ENCODE measurements at places on chromosomes 3 and 15. TPM values are rescaled to one million over a fixed set of nuclear protein-coding genes. Genes with fewer than 3 reads are reported as not detected.

DNA sequence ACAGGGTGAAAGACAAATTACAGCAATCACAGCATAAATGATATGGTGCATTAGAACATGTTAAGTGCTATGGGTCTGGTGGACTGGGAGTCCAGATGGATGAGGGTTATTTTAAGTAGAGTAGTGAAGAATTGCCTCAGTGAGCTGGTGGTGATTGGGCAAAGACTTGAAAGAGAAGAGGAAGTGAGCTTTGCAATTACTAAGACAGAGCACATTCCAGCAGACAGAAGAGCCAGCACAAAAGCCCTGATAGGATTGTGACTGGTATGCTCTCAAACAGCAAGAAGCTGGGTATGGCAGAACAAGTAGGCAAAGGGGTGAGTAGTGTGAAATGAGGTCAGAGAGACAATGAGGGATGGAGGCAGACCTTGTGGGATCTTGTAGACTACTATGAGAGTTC, 2.1 kb upstream of the ACKR4 start:
- no peak for DNase-seq

- DNase-seq: no peak
Measured at GRCh38 chr3:81829937-81830336, 68.5 kb upstream of the GBE1 start.

- DNase-seq: no peak
Measured at GRCh38 chr15:100544338-100544841, 15.6 kb upstream of the CERS3 start.

- DNase-seq: no peak
Measured at GRCh38 chr3:117519776-117520175, 810.2 kb downstream of the TUSC7 start.

- DNase-seq: no peak
Measured at GRCh38 chr3:99627062-99627826, 11.2 kb upstream of the COL8A1 start.

DNA sequence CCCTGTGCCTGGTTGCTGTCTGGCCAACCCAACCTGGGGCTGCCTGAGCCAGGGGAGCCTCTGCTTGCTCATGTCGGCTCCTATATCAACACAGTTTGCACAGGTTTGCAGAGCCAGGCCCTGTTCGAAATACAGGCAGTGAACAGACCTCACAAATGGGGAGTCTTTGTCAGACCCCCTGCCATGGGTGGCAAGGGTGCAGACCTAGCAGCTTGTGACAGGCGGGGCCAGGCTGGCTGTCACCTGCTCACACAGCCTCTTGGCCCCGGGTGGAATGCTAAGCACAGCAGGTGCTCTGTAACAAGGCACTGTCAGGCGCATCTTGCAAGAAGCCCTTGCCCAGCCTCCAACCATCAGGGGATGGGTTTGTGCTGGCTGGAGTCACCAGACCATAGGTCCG, 47.3 kb downstream of the BDH1 start:
- no peak for DNase-seq

DNA sequence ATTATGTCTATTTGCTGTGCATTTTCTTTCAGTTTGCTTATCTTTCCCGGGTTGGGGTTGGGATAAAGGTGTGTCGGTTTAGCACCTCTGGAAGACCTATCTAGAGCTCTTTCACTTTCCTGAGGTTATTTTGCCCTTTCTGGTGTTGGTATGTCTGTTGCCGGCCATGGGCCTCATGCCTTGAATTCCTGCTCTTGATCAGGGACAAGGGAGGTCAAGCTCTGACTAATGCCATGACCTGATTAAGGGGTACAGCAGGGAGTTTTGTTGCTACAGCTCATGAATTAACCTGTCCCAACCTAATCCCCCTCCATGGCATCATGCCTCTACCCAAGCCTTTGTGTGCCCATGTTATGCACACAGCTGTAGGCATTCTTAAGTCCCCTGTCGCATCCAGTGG, 70.5 kb upstream of the GOLGA6B start:
- DNase-seq: no peak

DNA sequence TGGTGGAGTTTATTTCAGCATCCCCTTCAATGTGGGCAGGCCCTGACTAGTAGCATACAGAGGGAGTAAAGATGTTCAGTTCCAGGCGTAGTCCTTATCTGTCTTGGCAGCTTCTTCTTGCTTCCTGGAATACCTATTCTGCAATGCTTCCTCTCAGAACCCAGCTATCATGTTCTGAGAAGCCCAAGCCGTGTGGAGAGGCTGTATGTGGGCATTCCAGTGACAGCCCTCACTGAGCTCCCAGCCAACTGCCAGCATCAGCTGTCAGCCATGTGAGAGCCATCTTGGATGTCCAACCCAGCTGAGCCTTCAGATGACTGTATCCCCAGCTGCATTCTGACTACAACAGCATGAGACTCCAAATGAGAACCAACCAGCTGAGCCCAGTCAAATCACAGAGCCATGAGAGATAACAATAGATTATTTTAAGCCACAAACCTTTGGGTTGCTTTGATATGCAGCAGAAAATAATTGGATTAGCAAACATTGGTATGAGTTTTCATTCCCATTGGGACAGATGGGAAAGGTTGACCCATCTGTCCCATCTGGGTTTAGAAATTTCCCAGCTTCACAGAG, 8.4 kb upstream of the CMTM7 start:
- DNase-seq: no peak

DNA sequence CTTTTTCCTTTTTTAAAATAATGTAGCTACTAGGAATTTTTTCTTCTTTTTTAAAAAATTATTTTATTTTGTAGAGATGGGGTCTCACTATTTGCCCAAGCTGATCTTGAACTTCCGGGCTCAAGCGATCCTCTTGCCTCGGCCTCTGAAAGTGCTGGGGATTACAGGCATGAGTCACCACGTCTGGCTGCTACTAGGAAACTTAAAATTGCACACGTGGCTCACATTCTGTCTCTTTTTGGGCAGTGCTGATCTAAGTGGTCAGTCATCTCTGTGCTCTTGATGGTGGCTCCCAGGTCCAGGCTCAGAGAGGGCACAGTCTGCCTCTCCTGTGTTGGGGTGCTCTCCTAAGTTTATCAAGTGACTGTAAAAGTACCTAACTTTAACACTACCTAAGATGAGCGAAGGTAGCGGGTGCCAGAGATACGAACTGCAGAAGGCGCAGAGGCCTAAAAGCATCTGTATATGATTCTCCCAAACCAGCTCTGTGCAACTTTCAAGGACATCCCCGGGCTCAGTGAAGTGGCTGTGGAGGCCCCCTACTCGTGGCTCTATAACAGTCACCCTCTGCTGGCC, 52.9 kb upstream of the SEC13 start:
- peak; percentile 47 for DNase-seq

- DNase-seq: no peak
Measured at GRCh38 chr15:65323071-65323511, 18.6 kb downstream of the RNU5B-1 start.

GRCh38 chr3:72510247-72510646, 338.0 kb downstream of the SHQ1 start:
- DNase-seq: no peak

DNA sequence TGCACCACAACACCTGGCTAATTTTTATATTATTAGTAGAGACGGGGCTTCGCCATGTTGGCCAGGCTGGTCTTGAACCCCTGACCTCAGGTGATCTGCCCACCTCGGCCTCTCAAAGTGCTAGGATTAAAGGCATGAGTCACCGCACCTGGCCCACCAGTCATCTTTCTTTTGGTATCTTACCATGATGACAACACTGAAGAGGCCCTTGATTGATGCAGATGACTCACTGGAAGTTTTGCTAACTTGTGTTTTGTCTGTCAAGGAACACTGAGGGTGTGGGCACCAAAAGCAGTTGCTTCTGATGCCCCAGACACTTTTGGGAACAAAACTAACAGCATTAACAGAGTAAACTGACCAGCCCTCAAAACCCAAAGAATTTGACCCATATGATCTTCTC, 88.3 kb downstream of the MYO5A start:
- no peak for DNase-seq

DNA sequence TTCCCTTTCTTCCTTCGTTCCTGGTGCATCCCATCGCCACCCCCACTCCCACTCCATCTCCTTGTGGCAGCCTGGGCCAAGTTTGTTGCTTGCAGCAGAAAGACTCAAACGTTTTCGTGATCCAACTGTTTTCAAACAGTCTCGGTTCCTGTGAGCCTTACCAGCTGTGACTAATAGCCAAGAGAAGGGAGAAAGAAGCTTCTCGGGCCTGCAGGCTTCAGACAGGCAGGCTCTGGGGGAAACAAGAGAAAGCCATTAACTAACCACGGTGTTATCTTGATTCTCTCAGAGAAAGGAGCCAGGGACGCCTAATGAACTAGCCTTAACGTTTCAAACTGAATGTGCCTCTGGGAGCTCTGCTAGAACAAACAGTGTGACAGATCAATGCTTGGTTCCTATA, 742.0 kb downstream of the NR2F2 start:
- no peak for DNase-seq

DNA sequence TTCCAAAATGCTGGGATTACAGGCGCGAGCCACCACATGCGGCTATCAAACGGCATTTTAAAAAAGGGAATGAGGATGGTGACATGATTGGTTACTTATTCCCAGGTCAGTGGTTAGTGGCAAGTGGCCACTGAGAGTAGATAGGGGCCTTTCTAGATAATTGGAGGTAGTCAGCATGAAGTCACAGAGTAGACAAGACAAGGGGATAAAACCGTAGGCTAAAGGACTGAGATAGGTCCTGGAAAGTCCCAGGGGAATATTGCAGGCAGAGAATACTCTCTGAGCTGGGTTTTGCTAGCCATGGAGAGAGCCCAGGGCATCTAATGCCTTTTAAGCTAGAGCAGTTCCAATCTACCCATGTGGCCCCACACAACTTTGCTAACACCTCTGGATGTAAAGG, 52.2 kb downstream of the KCNAB1 start:
- no peak for DNase-seq

The LRTM1 gene
- total RNA-seq: not detected

The IQCF5 gene
- total RNA-seq: not detected

All from posterior vena cava (tissue), 2 donors.